ENCODE measurements at places on chromosomes 5 and 9. TPM values are rescaled to one million over a fixed set of nuclear protein-coding genes. Genes with fewer than 3 reads are reported as not detected.

The IFNA2 gene
- not detected for total RNA-seq

The HAND1 gene
- total RNA-seq, result not detected

The SHOC1 gene
- not detected for total RNA-seq

The CNTNAP3 gene
- total RNA-seq, result 76.5 TPM

The RFX3 gene
- total RNA-seq, result 2.0 TPM

The OR1J2 gene
- total RNA-seq, result not detected

The BTNL8 gene
- not detected for total RNA-seq

The PAXX gene
- total RNA-seq, result 11.6 TPM

The TAF11L5 gene
- total RNA-seq, result not detected

The PCDHAC2 gene
- total RNA-seq, result 0.31 TPM

The CTSV gene
- 0.26 TPM for total RNA-seq

The PARP8 gene
- 17.3 TPM for total RNA-seq

The SPINK4 gene
- total RNA-seq, result not detected

The RASEF gene
- 0.06 TPM for total RNA-seq

The OLFM1 gene
- total RNA-seq, result 0.44 TPM

The FGD3 gene
- total RNA-seq, result not detected

The NEUROG1 gene
- not detected for total RNA-seq

The MEF2C gene
- total RNA-seq, result 45.7 TPM

The NEURL1B gene
- total RNA-seq, result 3.4 TPM

The GAPT gene
- not detected for total RNA-seq

The KIF24 gene
- total RNA-seq, result 2.9 TPM

The CKMT2 gene
- 2.8 TPM for total RNA-seq

The BTNL9 gene
- total RNA-seq, result not detected

The LHX3 gene
- total RNA-seq, result not detected

The AK3 gene
- 90.6 TPM for total RNA-seq

The PCDHGA9 gene
- total RNA-seq, result 5.7 TPM

The LCN1 gene
- total RNA-seq, result not detected

The GFM2 gene
- 38.0 TPM for total RNA-seq

The MSX2 gene
- 0.50 TPM for total RNA-seq

The HTR1A gene
- total RNA-seq, result not detected

The ADCY2 gene
- under 0.01 TPM for total RNA-seq

The PAIP2 gene
- 54.9 TPM for total RNA-seq

The ZBTB6 gene
- 13.1 TPM for total RNA-seq
